Cardiac septum (tissue), 1 donor: ENCODE measurements at places on chromosomes 4 and X. TPM values are rescaled to one million over a fixed set of nuclear protein-coding genes. Genes with fewer than 3 reads are reported as not detected.

GRCh38 chrX:146863566-146863965 is 49.0 kb upstream of the CXorf51A start:
- DNase-seq, result no peak

DNA sequence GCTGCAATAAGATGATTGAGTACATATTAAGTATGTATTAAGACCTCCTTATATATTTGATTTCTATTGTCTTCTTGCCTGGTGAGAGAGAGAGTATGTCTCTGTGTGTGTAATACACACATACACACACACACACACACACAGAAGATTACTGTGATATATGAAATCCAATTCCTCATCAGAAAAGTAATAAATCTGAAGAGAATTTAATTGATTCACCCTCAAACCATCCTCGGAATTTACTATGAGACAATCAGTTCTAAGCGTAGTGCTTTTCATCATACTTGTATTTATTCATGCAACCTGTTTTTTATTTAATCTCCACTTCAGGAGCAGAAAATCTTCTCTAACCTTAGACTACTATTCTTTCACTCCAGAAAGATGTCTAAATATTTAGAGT is 62.3 kb upstream of the TLL1 start:
- no peak for DNase-seq

- no peak for DNase-seq
Observed at GRCh38 chr4:186699298-186699697, 24.4 kb downstream of the FAT1 start.

GRCh38 chrX:19990151-19990555 is 708 bp downstream of the BCLAF3 start:
- no peak for DNase-seq

DNA sequence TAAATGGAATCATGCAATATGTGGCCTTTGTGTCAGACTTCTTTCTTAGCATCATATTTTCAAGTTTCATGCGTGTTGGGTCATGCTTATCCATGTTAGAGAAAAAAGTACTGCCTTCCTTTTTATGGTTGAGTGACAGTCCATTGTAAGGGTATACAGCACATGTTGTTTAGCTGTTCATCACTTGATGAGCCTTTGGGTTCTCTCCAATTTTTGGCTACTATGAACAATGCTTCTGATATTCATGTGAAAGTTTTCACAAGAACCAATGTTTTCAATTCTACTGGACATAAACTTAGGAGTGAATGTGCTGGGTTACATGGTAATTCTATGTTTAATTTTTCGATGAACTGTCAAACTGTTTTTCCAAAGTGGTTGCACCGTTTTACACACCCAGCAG is 28.1 kb upstream of the LNX1 start:
- no peak for DNase-seq

GRCh38 chr4:46886711-46887110 is 22.3 kb downstream of the COX7B2 start:
- no peak for DNase-seq

The FTHL17 gene
- not detected for total RNA-seq

The ACE2 gene
- total RNA-seq, result 113 TPM

The ENAM gene
- total RNA-seq, result 11.1 TPM
